Inflammatory macrophage treated with lipopolysaccharide for 4 hours (primary cell): ENCODE measurements at places on chromosomes 2 and 18.

GRCh38 chr2:1674276-1674675 is 70.0 kb downstream of the PXDN start:
- DNase-seq: no peak

DNA sequence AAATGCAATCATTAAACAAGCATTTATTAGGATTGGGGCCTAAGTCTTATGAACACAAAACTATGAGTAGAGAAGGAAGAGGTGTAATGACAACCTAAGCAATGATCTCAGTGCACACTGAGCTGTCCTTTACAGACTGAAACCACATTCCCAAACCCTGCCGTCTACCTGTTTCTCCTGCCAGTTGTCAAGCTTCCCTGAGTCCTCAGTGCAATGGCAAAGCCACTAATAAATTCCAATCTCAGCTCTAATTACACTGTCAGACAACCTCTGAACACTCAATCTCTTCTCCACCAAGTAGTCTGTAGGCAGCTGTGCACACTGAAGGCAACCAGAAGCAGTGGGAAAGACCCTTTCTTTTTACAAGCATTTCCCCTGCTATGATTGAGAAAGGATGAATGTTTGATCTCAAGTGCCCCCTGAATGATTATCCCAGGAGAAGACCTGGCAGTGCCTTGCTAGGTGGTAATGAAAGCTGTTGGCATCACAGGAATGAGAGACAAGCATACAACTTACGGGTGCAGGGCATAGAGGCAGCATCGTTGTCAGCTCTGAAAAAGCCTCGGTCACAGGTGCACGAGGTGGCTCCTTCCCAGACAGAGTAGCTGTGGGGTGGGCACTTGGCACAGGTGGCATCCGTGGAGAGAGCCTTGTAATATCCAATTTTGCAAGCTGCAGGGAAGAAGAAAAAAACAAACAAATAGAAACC is 71.4 kb downstream of the EPHA4 start:
- DNase-seq: no peak

DNA sequence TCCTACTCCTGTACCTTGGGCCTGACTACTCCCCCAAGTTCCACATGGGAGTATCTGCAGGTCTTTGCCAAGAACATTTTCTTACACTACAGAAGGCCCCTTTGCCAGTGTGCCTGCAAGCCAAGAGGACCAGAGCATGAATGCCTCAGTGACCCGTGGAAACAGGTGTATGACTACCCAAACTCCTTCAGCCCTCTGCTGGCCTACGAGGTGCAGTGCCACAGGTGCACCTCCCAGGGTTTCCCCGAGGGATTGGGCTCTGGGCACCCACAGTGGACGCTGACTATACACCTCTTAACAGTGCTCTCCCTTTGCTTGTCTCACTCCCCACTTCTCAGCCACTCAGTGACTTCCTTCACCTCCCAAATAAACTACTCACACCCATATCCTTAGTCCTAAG is 91.4 kb downstream of the COL6A3 start:
- DNase-seq: no peak

DNA sequence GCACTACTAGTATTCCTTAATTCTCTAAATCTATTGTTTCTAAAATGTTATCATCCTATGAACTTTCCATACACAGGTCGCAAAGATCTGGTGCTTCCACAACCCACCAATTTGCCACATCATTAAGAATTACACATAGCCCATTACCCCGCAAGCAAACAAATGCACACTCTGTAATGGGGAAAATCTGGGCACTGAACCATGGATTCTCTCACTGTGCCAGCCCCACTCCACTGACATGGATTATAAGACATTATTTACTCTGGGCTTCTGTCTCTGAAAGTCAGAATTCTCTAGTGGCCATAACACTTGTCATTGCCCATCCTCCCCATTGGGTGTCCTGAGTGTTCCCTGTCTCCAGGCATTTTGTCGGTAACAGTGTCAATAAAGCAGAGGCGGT is 537.1 kb downstream of the EPHA4 start:
- no peak for DNase-seq

- no peak for DNase-seq
Measured at GRCh38 chr18:44937960-44938719, 257.5 kb downstream of the SETBP1 start.

- DNase-seq: no peak
Measured at GRCh38 chr2:212711856-212712255, 173.3 kb upstream of the ERBB4 start.

DNA sequence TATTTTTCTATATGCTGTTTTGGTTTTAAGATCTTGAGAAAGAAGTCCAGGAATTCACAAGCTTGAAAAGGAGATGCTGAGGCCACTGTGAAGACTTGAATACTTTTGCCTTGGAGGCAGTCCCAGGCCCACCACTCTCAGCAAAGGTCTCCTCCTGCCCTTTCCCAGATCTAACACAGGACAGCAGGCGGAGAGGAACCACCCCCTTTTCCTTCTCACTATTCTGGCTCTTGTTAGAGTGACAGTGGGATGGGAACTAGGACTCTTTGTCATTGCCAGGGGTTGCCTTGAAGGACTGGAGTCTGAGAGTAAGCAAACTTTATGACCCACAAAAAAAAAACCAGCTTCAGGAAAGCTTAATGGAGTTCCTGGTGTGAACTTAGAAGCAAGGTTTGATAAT is 54.7 kb downstream of the E2F6 start:
- DNase-seq: no peak

GRCh38 chr2:53268086-53268485 is 499.5 kb upstream of the CHAC2 start:
- DNase-seq: no peak

DNA sequence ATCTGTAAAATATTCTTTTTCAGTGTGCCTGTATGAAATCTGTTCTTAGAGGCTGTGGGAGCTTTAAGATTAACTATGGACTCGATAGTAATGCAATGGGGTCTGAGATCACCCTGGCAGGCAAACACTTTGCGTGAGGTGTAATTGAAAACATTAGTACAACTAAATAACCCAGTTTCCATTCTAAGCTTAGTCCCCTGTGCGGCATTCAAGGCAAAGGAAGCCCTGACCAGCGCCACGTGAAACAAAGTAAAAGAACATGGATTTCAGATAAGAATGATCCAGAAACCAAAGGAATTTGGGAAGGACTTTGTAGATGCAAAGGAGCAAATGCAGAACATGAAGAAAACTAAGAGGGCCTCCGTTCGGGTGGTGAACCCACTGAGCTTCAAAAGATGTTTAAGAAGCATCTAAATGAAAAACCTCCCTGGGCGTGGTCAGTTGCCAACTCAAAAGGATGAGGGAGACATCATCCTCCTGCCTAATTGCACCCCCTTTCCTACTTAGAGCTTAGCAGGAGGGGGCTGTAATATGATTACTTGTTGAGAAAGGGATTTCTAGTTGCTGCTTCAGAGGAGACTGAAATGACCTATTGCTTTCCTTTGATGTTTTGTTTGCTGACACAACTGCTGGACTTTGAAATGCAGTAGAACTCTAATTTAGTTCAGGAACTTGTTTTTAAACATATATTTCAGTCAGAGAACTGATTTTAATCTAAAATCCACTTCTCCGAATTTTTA is 7.9 kb upstream of the CETN1 start:
- no peak for DNase-seq
